Effector memory CD4-positive, alpha-beta T cell (primary cell): ENCODE measurements at places on chromosomes 13 and 19.
A peak's percentile ranks its signal among the peaks of the same experiment; 100 is the strongest.

DNA sequence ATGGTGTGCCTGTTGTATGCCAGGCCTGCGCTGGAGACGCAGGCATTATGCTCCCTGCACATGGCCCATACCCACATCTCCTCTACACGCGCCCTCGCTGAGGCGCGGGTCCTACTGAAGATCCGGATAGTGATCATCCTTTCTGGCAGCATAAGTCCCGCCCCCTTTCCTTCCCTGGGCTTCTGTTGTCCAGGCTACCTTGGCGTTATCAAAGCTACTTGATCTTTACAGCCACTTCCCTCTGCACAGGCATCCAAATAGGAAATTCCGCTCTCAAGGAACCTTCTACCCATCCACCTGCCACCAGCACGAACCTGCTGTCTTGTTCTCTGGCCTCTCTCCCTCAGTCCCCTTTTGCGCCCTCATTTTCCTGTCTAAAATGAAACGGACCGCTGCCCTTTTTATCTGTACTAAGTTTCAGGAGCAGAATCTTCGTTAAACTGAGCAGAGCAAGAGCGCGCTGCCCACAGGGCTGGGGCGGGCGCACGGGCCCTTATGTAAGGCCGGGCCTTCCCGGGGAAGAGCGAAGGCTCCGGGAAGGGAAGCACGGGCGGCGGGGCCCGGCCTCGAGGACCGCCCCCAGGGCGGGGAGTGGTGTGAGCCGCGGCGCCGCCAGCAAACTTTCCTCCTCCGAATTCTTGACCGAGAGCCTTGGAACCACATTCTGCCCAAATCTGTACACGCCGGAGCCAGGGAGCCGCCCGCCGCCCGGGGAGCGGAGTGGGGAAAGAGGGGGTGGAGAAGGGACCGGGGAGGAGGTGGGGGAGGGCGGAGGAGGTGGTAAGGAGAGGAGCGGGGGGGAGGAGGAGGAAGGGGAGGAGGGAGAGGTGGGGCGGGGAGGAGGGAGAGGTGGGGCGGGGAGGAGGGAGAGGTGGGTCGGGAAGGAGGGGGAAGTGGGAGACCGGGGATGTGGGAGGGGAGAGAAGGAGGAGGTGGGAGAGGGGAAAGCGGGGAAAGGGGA lies 920 bp upstream of the UBE2L5 start:
- no peaks in the 10 kb centered on the region for H3K4me1 ChIP-seq
- H3K27ac ChIP-seq = peak overlapping the region; percentile 53
- no peaks in the 10 kb centered on the region for H3K27me3 ChIP-seq

DNA sequence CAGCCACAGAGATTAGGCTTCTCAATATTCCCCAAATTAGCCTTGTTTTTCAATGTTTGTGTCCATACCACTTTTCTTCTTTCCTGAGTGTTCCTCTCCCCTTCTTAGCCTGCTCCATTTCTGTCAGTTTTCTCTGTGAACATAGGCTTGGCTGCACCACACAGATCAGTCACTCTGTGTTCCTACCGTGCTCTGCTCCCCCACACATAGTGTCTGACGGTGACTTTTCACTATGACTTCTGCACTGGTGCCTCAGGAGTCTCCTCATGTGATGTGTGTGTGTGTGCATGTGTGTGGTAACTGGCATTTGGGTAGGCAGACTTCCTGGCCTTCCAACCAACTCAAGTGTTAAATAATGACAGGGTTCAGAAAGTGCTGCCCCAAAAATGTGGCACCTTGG lies 47.9 kb upstream of the MYCBP2 start:
- H3K36me3 ChIP-seq = no peaks in the 10 kb centered on the region
- H3K4me3 ChIP-seq = no peak overlapping the region
- H3K27ac ChIP-seq = no peak overlapping the region
- H3K27me3 ChIP-seq = no peaks in the 10 kb centered on the region
- DNase-seq = no peak

DNA sequence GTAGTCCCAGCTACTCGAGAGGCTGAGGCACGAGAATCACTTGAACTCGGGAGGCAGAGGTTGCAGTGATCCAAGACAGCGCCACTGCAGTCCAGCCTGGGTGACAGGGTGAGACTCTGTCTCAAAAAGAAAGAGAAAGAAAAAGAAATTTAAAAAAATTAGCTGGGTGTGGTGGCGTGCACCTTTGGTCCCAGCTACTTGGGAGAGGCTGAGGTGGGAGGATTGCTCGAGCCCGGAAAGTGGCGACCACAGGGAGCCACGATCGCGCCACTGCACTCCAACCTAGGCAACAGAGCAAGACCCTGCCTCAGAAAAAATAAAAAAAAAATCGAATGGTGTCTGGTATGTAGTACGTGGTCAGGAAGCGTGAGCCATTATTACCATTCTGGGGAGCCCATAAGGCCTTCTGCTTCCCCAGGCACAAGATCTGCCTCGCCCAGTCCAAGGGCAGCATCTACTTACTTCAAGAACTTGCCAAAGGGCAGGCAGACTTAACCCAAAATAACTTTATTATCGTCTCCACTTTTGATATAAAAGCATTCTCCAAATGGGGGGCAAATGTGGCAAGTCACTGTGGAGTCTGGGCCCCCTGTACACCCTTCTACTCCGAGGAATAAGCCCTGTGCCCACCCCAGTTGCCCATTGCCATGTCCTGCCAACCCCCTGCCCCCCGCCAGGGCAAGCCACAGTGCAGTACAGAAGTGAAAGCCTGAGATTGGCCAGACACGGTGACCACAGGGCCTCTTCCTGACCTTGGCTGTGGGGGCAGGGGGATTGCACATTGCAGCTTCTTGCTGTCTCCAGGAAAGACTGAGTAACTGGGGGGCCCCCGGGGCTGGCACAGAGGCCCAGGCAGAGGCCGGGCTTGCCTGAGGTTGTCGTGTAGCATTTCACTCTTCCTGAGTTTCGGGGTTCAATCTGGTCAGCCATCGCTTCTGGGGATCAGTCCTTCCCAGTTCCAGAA lies 12.6 kb downstream of the CCL25 start:
- no peak overlapping the region for H3K27ac ChIP-seq
- H3K4me3 ChIP-seq = no peak overlapping the region
- no peaks in the 10 kb centered on the region for H3K36me3 ChIP-seq
- no peaks in the 10 kb centered on the region for H3K4me1 ChIP-seq
- DNase-seq = no peak
- H3K27me3 ChIP-seq = no peaks in the 10 kb centered on the region

GRCh38 chr19:2050349-2050990 lies 574 bp downstream of the MKNK2 start:
- peak overlapping the region; percentile 87 for H3K27ac ChIP-seq
- peak overlapping the region; percentile 94 for H3K4me3 ChIP-seq
- H3K36me3 ChIP-seq = peaks cover 38% of the 10 kb centered on the region

GRCh38 chr19:11168568-11168967 lies 13.0 kb upstream of the SPC24 start:
- H3K4me3 ChIP-seq = no peak overlapping the region
- no peaks in the 10 kb centered on the region for H3K36me3 ChIP-seq
- H3K27me3 ChIP-seq = no peaks in the 10 kb centered on the region
- no peak overlapping the region for H3K27ac ChIP-seq
- no peaks in the 10 kb centered on the region for H3K4me1 ChIP-seq
- DNase-seq = no peak

GRCh38 chr19:3046698-3047495 lies 15.4 kb downstream of the TLE5 start:
- DNase-seq = no peak
- peak overlapping the region; percentile 31 for H3K27ac ChIP-seq
- peaks cover 5% of the 10 kb centered on the region for H3K4me1 ChIP-seq
- peak overlapping the region; percentile 53 for H3K4me3 ChIP-seq

DNA sequence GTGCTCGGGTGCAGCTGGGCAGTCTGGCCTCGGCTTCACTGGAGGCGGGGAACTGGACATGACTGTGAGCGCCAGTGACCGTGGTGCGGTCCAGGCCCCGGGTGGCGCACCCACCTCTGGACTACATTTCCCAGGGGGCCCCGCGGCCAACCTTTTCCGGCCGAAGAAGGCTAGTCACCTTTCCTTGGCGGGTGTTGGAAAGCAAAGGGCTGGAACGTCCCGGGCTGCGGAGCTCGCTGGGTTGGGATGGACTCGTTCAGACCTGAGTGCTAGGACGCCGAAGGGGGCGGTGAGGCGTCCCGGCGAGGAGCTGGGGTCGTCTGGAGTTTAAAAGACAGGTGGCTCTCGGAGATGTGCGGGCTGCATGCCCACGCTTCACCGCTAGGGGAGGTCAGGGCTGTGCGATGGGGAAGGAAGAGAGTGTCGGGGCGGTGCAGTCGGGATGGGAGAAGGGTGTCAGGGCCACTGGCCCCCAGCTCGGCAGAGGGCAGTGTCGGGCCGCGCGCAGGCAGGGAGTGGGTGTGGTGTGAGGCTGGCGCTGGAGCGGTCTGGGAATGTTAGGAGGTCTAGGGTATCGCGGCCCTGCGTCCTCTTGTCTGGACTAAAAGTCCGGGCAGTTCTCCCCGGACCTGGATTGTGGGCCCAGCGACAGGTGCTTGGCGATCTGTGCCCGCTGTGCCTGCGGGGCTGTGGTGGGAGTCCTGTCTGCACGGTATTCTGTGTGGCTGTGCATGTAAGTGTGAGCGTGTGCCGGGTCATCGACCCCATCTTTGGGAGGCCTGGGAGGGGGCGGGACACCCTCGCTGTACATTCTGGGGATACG lies 57.1 kb downstream of the ZNF568 start:
- H3K36me3 ChIP-seq = no peaks in the 10 kb centered on the region
- peak overlapping the region; percentile 66 for H3K27ac ChIP-seq
- H3K4me1 ChIP-seq = peaks cover 4% of the 10 kb centered on the region
- no peaks in the 10 kb centered on the region for H3K27me3 ChIP-seq
- H3K4me3 ChIP-seq = peak overlapping the region; percentile 72

GRCh38 chr19:5547881-5548280 lies 19.9 kb downstream of the TINCR start:
- H3K27ac ChIP-seq = no peak overlapping the region
- no peak for DNase-seq
- no peaks in the 10 kb centered on the region for H3K4me1 ChIP-seq

- DNase-seq = no peak
- peaks cover 15% of the 10 kb centered on the region for H3K4me1 ChIP-seq
- H3K27ac ChIP-seq = no peak overlapping the region
These were observed 149.0 kb upstream of the ZNF536 start for GRCh38 chr19:30222992-30223865.

DNA sequence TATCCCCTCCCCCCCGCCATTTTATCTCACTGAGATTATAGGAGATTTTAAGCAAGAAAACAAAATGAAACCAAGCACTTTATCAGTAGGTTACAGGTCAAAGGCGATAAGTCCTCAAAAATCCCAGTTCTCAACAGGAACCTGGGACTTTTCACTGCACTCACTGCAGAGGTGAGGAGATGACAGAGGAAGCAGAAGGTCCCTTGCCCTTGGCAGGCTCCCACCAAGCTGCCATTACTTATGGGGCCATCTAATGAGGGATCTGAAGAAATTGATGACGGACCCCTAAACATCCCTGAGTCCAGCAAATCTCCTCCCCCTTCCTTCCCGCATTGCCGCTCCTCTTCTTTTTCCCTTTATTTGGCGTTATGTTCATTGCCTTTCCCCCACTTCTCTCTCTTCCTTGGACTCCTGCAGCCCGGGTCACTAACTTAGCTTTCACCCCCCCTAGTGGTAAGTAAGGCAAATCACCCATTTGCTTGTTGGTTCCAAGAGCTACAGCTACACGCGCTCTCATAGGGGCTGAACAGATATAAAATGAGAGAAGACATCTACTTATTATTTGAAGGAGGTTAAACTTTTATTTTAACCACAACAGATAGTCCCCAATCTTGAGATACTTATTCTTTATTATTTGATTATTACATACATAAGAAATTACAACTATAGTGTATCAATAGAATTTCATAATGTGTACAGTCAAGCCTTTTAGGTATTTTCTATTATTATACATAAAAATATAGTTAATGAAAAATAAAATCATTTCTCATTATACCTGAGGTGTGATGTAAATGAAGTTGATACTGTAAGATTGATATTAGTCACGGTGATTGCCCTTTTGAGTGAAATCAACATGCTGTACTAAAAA lies 52.0 kb upstream of the ARGLU1 start:
- peaks cover 5% of the 10 kb centered on the region for H3K4me1 ChIP-seq
- H3K27me3 ChIP-seq = no peaks in the 10 kb centered on the region
- no peaks in the 10 kb centered on the region for H3K36me3 ChIP-seq
- no peak overlapping the region for H3K4me3 ChIP-seq

DNA sequence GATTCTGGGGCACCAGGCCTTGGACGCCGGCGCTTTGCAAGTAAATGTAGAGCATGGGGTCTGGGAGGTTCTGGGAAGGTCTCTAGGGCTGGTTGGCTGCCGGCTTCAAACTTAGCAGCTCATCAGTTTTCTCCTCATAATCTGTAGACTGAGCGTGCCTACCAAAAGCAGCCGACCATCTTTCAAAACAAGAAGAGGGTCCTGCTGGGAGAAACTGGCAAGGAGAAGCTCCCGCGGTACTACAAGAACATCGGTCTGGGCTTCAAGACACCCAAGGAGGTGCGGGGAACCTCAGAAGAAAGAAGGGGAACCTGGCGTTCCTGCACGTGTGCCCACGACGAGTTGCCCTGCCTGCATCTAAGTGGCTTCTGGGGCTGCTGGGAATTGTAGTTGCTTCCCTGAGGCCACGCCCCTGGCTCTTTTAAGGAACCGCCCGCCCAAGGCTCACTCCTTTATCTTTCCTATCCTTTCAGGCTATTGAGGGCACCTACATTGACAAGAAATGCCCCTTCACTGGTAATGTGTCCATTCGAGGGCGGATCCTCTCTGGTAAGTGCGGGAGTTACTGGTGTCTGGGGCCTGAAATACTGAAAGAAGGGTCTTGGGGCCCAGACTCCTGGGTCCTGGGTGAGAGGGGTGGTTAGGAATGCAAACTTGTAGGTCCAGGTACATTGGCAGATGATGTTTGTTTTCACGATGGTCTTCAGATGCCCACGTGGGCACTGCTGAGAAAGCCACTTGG lies 984 bp downstream of the RPS11 start:
- peak overlapping the region; percentile 97 for H3K27ac ChIP-seq
- H3K27me3 ChIP-seq = no peaks in the 10 kb centered on the region
- H3K4me1 ChIP-seq = peaks cover 29% of the 10 kb centered on the region

DNA sequence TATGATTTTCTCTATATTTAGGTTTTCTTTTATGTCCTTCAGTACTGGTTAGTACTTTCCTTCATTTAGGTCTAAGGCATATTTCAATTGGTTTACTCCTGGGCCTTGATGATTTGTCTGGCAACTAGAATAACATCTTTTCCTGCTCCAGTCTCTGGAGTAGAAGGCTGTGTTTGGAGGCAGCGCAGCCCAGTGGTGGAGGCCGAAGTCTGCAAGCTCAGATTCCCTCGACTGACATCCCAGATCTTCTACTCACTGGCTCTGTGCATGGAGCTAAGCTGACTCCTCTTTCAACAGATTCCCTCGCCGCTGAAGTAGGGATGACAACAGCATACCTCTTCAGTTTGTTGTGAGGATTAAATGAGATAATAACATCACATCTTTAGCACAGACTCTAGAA lies 141.0 kb downstream of the RAP2A start:
- no peak overlapping the region for H3K27ac ChIP-seq
- DNase-seq = no peak
- H3K4me3 ChIP-seq = no peak overlapping the region
- H3K36me3 ChIP-seq = no peaks in the 10 kb centered on the region
- no peaks in the 10 kb centered on the region for H3K4me1 ChIP-seq

- H3K27ac ChIP-seq = no peak within 1 kb of the TSS
- H3K27me3 ChIP-seq = peaks cover 55% of the 10 kb centered on the region
- H3K4me1 ChIP-seq = peaks cover 8% of the 10 kb centered on the region
- no peaks in the 10 kb centered on the region for H3K36me3 ChIP-seq
These were observed at the start of gene GPR4 for GRCh38 chr19:45601524-45602374. TSS of gene GPR4 (minus strand) at chr19:45602212. CDS start at chr19:45591866, 10,346 bp downstream.
